ENCODE measurements at places on chromosomes 12 and 14.

DNA sequence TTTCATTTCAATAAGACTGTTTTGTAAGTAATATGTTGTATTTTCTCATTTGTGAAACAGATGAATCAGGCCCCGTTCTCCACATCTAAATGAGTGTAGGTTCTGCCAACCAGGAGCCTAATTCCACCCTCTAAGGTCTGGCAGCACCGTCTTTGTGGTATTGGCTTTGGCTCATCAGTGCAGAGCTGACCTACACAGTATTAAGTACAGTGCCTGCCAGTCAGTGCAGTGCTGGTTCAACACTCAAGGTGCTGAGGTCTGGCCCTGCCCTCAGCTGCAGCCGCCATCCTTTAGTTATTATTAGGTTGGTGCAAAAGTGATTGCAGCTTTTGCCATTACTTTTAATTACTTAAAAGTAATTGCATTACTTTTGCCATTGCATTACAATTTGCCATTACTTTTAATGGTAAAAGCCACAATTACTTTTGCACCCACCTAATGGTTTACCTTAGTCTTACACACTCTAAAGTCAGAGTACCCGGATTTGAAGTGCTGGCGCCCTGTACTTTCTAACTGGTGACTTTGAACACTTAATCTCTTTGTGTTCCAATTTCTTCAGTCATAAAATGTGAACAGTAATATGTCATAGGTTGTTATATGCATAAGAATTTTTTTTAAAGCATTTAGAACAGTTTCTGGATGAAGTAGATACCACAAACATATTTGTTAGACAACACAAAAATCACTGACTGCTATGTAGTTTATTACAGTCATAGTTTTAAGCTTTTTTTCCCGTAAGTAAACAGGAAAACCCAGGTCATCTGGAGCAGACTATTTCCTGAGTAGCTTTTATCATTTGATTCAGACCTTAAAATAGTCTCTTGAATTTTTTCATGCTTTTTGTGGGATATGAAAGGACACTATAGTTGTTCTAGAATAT lies 99.5 kb downstream of the SYNE2 start:
- DNase-seq, result no peak

DNA sequence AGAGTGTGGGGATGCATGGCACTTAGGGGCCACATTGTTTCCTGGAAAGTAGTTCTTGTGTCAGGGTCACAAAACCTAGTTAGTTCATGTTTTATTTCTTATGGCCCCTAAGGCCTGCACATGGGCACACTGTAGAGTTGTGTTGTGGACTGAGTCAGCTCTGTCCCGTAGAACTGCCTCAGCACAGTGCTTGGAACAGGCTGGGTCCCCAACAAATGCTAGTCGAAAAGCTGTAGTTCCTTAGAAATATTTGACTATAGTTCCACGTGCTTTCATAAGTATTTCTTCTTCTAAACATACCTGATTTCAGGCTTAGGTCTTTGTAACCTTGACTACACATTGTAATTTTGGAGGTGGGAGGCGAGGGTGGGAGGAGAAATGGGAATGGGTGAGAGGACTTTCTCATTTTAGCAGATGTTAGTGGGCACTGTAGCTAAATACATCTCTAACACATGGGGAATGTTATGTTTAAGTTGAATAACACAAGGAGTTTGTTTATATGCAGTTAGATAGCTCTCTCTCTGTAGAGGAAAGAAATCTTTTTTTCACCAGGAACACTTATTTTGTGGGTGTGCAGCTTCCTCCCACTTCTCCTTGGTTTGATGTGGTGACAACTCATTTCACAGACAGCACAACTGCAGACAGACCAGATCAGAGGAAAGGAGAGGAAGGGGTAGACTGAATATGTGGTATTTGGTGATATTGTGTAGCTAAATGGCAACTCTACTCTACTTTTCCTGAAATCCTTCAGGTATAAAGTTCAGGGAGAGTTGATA lies 39.5 kb upstream of the DACT1 start:
- no peak for DNase-seq

DNA sequence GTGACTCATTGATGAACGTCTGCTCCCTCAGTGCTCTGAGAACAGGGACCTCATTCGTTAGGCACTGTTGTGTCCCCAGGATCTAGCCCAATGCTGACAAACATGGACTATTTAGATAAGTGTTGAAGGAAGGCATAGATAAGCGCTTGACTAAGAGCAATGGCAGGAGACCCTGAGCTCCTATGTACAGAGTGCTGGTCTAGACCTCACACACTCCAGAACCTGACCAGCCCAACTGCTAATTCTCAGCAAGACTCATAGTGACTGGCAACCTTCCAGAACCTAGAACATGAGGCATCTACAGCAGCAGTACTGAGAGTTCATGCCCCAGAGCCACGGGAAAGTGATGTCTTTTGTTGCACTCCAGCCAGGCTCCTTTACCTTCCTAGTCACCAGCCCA lies 69.2 kb downstream of the CRACR2A start:
- no peak for DNase-seq

GRCh38 chr14:101189266-101189665 lies 285.7 kb upstream of the RTL1 start:
- DNase-seq, result no peak

DNA sequence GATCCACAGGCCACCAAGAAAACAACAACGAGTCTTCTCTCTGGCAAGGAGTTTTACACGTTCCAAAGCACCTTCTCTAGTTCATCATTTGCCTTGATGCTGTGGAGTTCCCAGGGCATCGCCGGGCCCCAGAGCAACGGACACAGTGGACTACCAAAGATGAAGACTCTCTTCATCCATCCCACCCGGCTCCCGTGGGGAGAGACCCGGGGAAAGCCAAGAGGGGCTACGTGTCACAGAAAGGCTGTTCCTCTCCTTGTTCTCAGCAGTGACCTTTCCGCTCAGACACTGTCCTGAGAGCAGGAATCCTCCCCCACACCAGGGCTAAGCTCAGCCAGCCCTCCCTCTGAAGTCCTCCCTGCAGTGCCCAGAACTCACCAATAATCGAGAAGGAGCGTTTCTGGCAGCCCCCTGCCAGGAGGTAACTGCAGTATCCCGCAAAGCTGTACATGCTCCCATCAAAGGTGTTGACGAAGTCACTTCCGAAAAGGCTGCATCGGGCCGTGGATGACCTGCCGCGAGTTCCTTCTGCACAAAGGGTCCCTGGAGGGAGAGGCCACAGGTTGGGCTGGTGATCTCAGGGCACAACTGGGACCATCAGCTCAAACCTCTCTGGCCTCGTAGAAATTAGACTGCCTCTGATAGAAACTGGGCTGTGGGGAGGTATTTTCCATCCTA lies 3.5 kb downstream of the VWF start:
- no peak for DNase-seq

DNA sequence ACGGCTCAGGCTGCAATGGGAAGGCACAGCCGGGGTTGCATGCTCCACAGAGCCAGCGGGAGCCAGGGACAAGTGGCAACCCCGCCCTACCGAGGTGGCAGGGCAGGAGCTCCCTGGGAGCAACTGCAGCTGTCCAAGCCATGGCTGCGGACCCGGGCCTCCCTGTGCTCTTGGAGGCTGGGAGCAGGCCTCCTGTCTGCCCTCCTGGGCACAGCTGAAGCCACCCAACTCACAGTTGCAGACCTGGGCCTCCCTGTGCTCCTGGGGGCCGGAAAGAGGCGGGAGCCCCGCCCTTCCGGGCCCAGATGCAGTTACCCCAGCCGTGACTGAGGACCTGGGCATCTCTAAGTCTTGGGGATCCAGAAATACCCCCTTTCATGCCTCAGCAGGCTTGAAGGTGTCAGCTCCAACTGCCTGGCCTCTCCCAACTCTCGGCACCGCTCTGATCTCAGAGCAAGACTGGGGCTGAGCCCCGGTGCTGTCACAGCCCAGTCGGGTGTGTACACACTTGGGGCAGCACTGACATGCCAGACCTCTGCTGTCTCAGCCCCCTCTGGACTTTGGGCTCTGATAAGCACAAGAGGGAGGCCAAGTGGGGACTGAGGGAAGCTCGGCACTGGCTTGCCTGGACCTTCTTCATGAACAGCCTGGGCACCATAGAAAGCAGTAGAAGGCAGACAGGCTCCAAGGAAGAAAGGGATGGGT lies 7.5 kb upstream of the RASSF9 start:
- DNase-seq, result no peak

DNA sequence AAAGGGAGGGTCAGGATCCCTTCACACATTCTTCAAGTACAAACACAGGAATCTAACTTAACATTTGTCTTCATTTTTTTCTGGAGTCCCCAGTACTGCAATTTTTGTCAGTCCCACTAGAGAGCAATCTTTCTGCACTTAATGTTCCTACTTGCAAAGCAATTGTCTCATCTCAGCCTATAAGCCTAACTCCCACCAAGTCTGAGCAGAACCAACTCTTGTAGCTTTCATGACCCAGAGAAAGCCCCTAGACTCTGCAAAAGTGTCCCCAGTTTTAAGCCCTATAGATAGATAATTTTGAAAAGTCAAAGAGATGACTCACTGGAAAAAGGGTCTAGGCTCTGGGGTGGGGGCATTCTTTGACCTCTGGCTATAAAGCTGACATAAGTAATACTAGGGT lies 1.8 kb upstream of the ZBTB39 start:
- no peak for DNase-seq

DNA sequence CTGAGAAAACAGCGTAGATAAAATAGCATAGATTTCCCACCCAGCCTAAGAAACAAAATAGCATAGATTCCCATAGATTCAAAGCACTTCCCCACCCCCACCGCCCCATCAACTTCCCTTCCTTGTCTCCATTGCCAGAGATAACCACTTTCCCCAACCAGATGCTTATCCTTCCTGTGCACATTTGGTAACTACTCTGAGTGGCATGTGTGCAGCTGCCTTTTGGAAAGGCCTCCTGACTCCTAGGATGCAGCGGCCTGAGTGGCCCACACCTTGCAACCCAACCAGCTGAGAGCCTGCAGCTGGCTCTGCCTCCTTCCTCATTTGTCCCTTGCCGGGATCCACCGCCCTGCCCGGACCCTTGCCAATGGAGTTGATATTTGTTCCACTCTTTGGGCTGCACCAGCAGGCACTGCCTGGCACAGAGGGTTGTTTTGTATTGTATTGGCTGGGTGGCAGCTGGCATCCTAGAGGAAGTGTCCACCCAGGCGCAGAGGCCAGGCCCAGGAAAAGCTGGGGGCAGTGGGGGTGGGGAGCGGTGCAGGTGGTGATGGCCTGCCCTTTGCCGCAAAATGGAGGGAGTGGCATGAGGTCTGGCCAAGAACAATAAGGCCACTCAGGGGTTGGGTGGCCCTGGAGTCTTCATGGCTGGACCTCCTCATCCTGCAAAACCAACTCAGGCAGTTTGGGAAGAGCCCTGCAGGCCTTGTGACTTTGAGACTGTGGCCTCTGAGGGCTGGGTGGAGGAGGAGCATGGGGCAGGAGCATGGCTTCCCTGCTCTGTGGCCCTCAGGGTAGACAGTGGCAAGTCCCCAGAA lies 4.9 kb downstream of the SLC48A1 start:
- DNase-seq, result no peak

DNA sequence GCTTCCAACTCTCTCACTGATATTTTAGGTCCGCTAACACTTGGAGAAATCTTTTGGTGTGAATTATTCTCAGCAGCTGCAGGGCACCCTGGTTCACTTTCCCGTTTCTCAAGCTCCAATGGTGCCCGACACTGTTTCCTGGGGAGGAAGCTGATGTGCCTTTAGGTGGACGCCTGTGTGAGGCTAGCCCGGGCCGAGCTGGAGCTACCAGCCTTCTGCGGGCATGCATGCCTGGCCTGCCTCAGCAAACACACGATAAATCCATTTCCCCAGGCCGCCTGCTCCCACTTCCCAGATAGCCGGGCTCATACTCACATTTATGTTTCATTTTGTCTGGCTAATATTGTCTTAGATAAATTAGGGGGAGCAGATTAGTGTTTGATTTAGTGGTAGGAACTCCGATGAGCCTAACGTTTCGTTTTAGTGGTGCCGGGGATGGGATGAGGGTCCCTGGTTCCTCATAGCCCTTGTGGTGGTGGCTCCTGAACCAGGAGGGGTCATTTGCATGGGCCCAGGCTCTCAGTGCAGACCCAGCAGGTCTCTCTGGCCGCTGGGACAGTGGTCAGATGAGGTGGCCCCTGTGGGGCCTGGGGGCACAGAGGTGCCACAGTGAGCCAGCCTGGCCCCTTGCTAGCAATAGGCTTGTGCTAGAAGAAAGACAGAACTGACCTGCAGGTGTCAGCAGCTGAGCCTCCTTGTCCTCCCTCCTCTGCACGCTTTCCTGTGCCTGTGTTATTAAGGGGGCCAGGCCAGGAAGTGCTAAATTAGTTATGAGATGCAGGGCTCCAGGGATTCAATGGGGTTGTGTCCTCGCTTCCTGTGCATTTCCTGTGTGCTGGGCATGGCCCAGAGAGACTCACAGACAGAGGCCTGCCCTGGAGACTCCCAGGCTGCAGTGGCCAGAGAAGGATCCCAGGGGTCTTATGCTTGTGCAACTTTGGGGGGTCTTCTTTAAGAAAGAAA lies 88.3 kb downstream of the KIF26A start:
- DNase-seq, result no peak

DNA sequence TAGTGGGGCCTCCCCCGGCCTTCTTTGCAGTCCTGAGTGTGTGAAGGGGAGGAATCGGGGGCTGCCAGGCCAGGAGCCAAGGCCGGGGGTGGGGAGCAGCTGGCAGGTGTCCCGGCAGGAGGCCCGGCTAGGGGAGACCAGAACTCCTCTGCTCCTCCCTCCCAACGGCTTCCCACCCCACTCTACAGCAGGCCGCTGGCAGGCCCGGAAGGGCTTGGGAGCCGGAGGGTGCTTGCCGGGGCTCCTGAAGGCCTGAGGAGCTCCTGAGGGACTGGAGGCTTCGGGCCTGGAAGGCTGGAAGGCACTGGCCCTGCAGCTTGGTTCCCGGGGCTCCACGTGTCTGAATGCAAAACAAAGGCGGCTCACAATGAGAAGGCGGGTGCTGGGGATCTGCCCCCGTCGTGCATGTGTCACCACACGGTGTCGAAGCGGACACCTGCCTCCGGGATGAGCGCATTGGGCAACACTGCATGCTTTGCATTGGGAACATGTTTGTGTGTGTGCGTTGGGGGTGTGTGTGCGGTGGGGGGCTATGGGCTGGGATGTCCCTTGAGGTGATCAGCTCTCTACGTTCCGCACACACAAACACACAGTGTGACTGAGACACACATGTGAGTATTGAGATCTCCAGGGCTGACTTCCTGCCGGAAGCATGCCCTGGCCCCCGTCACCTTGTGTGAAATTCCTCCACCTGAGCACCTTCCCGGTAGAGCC lies 30.9 kb upstream of the ANKRD9 start:
- no peak for DNase-seq

All from stimulated activated CD8-positive, alpha-beta memory T cell treated with anti-CD3 and anti-CD28 coated beads, Interleukin-7, amount 100 ng/mL, for 48 hours (primary cell).